Mononuclear cell (primary cell): ENCODE measurements at places on chromosomes 5 and 9. TPM values are rescaled to one million over a fixed set of nuclear protein-coding genes. Genes with fewer than 3 reads are reported as not detected.

Gene TTC39B
- 21.0 TPM for total RNA-seq

Gene PCDHB10
- total RNA-seq: not detected

Gene TSLP
- total RNA-seq: 0.21 TPM

Gene UGCG
- total RNA-seq: 76.9 TPM

Gene FSD1L
- total RNA-seq: 1.7 TPM

Gene OR1J1
- not detected for total RNA-seq

Gene MAST4
- 8.4 TPM for total RNA-seq

Gene ZNF782
- total RNA-seq: 5.9 TPM

Gene ATP10B
- under 0.01 TPM for total RNA-seq

Gene WNT8A
- total RNA-seq: not detected

Gene SLC34A3
- total RNA-seq: not detected

Gene HAVCR2
- total RNA-seq: 27.3 TPM

Gene GRIN1
- not detected for total RNA-seq

Gene IFNB1
- total RNA-seq: 7.8 TPM

Gene ST6GALNAC4
- total RNA-seq: 22.7 TPM

Gene SLC6A7
- total RNA-seq: 0.10 TPM

Gene LHX2
- not detected for total RNA-seq

Gene NDST1
- 13.0 TPM for total RNA-seq

Gene NUTM2G
- not detected for total RNA-seq

Gene TSSK1B
- 0.10 TPM for total RNA-seq

Gene VCAN
- 549 TPM for total RNA-seq

Gene ZNF366
- 0.10 TPM for total RNA-seq

Gene PCDHGC5
- not detected for total RNA-seq

Gene POC5
- total RNA-seq: 16.0 TPM

Gene PLPP7
- total RNA-seq: 0.52 TPM

Gene FCN2
- not detected for total RNA-seq

Gene PDCD1LG2
- not detected for total RNA-seq

Gene PRRX2
- not detected for total RNA-seq

Gene GRM6
- not detected for total RNA-seq

Gene PNPLA7
- 2.3 TPM for total RNA-seq

Gene ZNF483
- total RNA-seq: 29.9 TPM

Gene FOXD4L4
- total RNA-seq: not detected

Gene GAPT
- total RNA-seq: 9.8 TPM

Gene CDKN2A
- 1.2 TPM for total RNA-seq

Gene SOHLH1
- not detected for total RNA-seq

Gene ANKRD34B
- 0.10 TPM for total RNA-seq

Gene VLDLR
- 0.31 TPM for total RNA-seq

Gene CDC42SE2
- 463 TPM for total RNA-seq

Gene RAB24
- 20.1 TPM for total RNA-seq

Gene TMOD1
- total RNA-seq: 0.84 TPM

Gene C9
- not detected for total RNA-seq

Gene PCDHB16
- total RNA-seq: not detected

Gene FOXI1
- total RNA-seq: 0.10 TPM

Gene AGTPBP1
- 147 TPM for total RNA-seq

Gene RGS14
- total RNA-seq: 13.6 TPM

Gene ORM2
- total RNA-seq: not detected

Gene FOXD4
- not detected for total RNA-seq

Gene HTR1A
- not detected for total RNA-seq
